ENCODE measurements at places on chromosomes 7 and 10. TPM values are rescaled to one million over a fixed set of nuclear protein-coding genes. Genes with fewer than 3 reads are reported as not detected.

The ITGA8 gene
- 0.82 TPM for polyA plus RNA-seq

DNA sequence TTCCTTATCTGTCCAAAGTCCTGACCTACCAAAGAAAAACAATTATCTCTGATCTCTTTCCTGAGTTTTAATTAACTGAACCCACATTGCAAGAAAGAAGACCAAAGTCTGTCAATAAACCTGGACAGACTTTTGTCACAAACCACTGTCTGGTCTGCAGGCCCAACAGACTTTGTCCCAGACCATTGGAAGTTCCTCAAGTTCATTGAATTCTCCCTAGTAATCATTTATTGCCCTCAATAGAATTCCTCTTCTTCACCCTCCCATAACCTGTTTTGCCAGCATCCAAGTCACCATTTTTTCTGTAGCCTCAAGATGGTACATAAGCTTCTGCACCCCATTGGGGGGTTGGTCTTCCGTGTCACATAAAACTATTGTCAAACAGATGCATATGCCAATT, 3.9 kb upstream of the DNMBP start:
- no peak for DNase-seq

GRCh38 chr7:6375348-6376101, 72.2 kb downstream of the DAGLB start:
- DNase-seq = no peak

GRCh38 chr7:25979605-25980004, 172.4 kb upstream of the NFE2L3 start:
- no peak for DNase-seq

DNA sequence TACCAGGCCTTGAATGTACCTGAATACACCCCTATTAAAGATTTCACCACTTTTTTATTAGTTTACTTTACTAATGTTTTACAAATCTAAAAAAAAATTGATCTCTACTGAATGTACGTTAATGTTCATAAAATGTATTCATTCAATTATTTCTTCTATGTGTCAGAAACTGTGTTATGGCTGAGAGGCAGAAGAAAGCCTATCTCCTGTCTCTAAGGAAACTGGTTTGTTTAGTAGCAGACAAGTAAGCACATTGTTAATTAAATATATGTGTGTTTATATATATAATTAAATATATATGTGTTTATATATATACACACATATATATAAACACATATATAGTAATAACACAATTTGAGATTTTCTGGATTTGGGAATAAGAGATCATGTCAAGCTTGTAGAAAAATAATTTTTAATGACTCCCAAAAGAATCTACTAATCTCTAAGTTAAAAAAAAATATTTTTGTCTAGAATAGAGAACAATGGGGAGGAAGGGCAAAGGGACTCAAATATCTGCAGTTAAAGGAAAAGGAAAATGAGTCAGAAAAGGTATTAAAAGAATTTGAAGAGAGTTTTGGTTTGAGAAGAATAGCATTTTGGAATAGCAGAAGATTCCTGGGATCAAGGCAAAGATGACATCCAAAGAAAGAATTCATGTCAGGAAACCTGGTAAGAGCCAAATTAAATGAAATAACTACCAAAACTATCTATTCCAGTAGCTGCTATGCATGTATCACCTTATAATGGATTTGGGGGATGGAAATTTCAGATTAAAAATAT, 92.1 kb downstream of the CH25H start:
- no peak for DNase-seq

- no peak for DNase-seq
Observed at GRCh38 chr7:41130561-41131236, 572.2 kb downstream of the INHBA start.

DNA sequence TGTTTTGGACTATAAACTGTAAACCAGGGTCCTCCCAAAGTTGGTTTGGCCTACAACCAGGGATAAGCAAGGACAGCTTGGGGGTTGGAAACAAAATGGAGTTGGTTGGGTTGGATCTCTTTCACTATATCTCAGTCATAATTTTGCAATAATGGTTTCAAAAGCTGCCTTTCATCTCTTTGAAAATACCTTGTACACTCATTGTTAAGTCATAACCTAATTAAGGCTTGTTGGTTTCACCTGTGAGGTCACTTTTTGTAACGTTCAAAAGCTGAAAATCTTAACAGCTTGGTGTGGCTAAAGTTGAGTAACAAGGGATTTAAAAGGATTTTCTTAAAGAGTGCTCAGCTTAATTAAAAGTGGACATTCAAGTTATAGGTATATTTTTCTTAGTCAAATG, 476.1 kb downstream of the IPMK start:
- no peak for DNase-seq

The CYP2C9 gene
- polyA plus RNA-seq = not detected

- DNase-seq = no peak
Observed at GRCh38 chr10:88437411-88437810, 145.7 kb downstream of the RNLS start.

GRCh38 chr7:131844369-131844768, 287.9 kb upstream of the PODXL start:
- no peak for DNase-seq

DNA sequence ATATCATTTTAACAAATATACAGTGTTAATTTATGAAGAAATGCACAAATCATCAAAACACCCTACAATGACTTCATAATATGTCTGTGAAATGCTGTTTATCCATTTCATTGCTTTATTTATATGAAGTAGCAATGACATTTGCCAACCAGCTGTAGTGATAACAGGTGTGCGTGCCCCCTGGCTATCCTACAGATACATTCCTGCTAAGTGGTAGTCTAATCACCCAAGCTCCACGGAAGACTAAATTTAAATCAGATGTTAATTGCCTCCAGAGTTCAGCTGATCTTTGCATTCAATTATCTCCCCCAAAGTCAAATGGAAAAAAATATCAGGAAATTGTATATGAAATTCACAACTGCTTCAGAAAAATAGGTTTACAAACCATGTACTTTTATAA, 1164.2 kb upstream of the LRRN3 start:
- no peak for DNase-seq

GRCh38 chr7:134458341-134458805, 527 bp downstream of the AKR1B1 start:
- peak; percentile 72 for DNase-seq

The SPDYE1 gene
- not detected for polyA plus RNA-seq

DNA sequence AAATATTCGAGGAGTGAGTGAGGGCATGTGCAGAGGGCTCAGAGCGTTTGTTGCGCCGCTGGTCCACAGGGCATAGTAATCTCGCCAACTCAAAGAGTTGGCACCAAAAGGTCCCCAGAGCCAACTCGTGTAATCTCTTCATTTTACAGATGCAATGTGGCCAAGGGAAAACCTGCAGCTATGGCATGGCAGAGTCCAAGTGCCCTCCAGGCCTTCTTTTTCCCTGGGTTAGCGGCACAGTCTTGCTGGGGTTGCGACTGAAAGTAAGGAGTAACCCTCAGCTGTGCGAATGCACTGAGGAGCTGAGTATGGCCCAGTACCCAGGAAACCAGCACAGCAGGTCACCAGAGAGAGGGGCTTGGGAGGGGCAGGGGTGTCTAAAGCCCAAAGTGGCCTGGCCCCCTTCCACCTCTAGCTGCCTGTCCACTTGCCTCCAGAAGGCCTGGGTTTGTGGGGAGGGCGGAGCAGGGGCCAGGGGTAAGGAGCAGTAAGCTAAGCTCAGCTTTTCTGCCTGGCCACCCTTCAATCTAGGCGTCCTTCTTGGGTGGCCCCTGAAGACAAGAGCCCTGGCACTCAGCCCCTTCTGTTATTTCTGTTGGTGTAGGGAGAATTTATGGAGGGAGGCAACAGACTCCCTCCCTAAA, 3.3 kb upstream of the GAD2 start:
- DNase-seq = no peak

GRCh38 chr7:36315309-36315944, 74.2 kb upstream of the ANLN start:
- no peak for DNase-seq

The GNGT1 gene
- polyA plus RNA-seq = not detected

DNA sequence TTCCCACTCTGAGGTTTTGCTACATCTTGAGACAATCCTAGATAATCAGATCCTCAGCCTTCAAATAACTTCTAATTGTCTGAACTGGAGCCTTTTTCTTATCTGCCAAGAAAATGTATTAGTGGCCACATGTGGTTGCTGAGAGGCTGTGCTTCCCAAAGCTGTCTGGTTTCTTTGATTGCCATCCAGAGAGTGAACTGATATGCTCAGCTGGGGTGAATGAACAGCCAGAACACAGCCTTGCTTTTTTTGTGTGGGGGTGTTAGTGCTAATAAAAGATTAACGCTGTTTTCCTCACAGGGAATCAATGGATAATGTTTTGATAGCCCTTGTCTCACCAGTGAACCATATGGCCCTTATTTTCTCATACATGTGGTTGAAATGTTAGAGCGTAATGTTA, 66.9 kb downstream of the BBS9 start:
- DNase-seq = no peak

GRCh38 chr10:2844925-2845324, 222.4 kb upstream of the PFKP start:
- no peak for DNase-seq

GRCh38 chr10:28681928-28682750, 4.8 kb downstream of the BAMBI start:
- no peak for DNase-seq

The GPC2 gene
- polyA plus RNA-seq = 0.76 TPM

DNA sequence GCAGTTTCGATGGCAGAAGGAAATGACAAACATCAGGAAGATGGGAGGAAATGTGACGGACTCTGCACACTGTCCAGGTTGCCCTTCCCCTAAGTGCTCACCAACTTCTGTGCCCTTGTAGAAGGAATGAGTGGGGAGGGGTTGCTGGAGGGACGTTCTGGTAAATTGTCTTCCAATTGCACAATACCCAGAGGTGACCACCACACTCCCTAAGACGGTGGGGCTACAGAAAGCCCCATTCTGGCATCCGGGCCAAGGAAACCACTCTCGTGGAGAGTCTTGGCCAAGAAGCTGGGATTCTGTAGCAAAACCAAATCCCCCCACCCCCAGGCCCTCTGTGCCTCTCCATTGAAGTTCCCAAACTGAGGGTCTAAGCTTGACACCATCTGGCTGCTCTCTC, 37.1 kb downstream of the ZMIZ1 start:
- no peak for DNase-seq

The NKX2-3 gene
- not detected for polyA plus RNA-seq

- DNase-seq = no peak
Observed at GRCh38 chr7:37988721-37989650, 68.5 kb downstream of the EPDR1 start.

DNA sequence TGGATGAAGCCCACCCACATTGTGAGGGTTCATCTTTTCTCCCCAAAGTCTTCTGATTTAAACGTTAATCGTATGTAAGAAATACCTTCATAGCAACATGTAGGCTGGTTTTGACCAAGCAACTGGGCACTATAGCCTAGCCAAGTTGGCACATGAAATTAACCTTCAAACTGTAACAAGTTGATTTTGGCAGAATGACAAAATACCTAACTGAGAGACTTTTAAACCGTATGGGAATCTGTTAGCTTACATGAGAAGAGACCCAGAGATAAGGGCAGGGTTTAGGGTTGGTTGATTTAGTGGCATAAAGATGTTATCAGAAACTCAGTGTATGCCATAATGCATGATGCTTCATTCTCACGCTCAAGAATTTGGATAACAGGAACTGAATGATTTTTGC, 69.5 kb downstream of the CDK13 start:
- no peak for DNase-seq

GRCh38 chr10:87696922-87697745, 37.5 kb downstream of the PAPSS2 start:
- no peak for DNase-seq
